ENCODE measurements at places on chromosomes 11 and 22.

- H3K4me1 ChIP-seq = peaks cover 41% of the 10 kb centered on the region
- no peak overlapping the region for H3K4me3 ChIP-seq
- H3K27ac ChIP-seq = peak overlapping the region; percentile 88
- DNase-seq = peak; percentile 68
- H3K36me3 ChIP-seq = peaks cover 2% of the 10 kb centered on the region
These were observed 18.5 kb upstream of the FEZ1 start for GRCh38 chr11:125514336-125515101.

- no peaks in the 10 kb centered on the region for H3K36me3 ChIP-seq
- peaks cover 9% of the 10 kb centered on the region for H3K4me1 ChIP-seq
- H3K27me3 ChIP-seq = peaks cover 2% of the 10 kb centered on the region
- H3K27ac ChIP-seq = no peak overlapping the region
- peak; percentile 41 for DNase-seq
These were observed 147.5 kb upstream of the CTSC start for GRCh38 chr11:88484873-88485621.

GRCh38 chr11:78251083-78251775, 62.5 kb downstream of the USP35 start:
- H3K4me1 ChIP-seq = peaks cover 10% of the 10 kb centered on the region
- peaks cover 47% of the 10 kb centered on the region for H3K36me3 ChIP-seq
- H3K27ac ChIP-seq = no peak overlapping the region
- DNase-seq = no peak

DNA sequence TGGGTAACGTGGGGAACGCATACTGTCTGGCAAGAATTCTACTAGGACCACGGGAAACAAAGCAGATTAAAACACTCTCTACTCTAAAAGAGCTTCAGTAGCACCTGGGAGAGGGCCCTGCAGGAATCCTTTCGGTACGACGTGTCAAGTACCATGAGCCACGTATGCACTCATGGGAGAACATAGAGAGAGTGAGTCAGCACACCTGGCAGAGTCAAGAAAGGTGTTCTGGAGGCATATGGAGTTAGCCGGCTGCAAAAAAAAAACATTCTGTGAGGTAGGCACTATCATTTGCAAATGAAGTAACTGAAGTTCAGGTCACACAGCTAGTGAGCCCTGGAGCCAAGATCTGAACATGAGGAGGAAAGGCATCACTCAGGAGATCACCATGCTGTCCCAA, 71.1 kb upstream of the BID start:
- H3K4me3 ChIP-seq = no peak overlapping the region
- no peak overlapping the region for H3K27ac ChIP-seq
- H3K36me3 ChIP-seq = no peaks in the 10 kb centered on the region
- no peaks in the 10 kb centered on the region for H3K27me3 ChIP-seq
- H3K4me1 ChIP-seq = peaks cover 10% of the 10 kb centered on the region

DNA sequence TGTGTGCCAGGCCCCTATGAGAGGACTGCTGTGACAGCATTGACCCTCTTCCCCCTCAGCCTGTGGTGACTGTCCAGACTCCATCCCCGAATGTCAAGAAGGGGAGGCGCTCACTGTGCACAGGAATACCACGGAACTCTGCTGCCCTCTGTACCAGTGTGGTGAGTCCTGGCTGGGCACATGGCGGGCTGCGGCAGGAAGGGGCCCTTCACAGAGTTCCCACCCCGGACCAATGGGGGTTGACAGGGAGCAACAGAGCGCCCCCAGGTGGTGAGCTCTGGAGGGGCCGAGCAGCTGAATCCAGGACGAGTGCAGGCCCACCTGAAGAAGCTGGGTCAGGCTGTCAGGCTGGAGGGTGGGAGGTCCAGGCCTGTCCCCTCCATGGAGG, 83.8 kb upstream of the MYOD1 start:
- no peaks in the 10 kb centered on the region for H3K27me3 ChIP-seq
- H3K36me3 ChIP-seq = no peaks in the 10 kb centered on the region
- H3K4me3 ChIP-seq = no peak overlapping the region
- no peak for DNase-seq

DNA sequence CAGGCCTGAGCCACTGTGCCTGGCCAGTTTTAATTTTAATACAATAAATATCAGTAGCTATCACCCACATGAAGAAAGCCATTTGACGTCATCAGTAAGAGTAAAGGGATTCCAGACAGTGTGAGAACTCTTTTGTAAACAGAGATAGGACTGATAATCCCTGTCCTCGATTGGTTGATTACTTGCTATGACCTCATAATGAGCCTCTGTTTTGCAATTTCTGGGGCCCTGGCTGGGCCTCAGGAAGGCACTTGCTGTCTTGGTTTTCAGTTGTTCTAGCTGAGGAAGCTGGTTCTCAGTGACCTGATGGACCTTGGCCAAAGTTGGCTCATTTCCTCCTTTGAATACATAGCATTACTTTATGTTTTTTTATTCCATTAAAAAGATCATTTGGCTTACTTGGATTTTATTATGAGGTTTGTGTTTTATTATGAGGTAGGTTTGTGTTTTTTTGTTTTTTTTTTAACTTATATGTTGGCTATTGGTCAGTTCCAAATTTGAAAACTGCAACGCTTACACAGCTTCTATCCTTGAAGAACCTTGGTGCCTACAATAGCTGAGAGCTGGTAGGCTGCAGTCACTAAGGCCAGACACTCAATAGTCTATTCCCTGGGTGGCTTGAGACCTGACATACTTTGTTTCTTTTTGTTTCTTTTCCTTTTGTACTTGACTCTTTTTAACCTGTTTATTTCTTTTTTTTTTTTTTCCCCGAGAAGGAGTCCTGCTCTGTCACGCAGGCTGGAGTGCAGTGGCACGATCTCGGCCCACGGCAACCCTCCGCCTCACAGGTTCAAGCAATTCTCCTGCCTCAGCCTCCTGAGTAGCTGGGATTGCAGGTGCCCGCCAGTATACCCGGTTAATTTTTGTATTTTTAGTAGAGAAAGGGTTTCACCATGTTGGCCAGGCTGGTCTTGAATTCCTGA, 20.0 kb downstream of the MARK2 start:
- no peaks in the 10 kb centered on the region for H3K27me3 ChIP-seq
- H3K4me3 ChIP-seq = no peak overlapping the region
- H3K4me1 ChIP-seq = peaks cover 44% of the 10 kb centered on the region
- H3K36me3 ChIP-seq = peaks cover 31% of the 10 kb centered on the region
- H3K27ac ChIP-seq = no peak overlapping the region

GRCh38 chr11:120135838-120136237, 2.1 kb downstream of the TRIM29 start:
- no peaks in the 10 kb centered on the region for H3K36me3 ChIP-seq
- H3K27ac ChIP-seq = no peak overlapping the region
- no peak for DNase-seq
- no peak overlapping the region for H3K4me3 ChIP-seq
- no peaks in the 10 kb centered on the region for H3K4me1 ChIP-seq

DNA sequence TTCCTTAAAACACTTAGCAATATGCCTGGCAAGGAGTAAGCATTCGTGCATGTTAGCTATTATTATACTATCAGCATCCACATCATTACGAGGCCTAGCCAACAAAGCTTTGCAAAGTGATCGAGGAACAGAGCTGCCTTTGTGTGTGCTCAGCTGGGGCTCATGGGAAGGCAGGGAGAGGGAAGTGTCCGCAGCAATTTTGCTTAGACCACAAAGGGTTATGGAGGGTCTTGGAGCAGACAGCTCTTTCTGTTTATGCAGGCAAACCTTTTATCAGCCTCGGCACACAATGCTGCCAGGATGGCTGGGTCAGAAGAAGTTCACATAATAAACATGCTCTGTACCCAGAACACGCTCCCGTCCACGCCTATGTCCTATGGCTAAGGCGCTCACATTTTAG, 10.9 kb upstream of the DKK3 start:
- H3K4me3 ChIP-seq = no peak overlapping the region
- no peak for DNase-seq
- H3K36me3 ChIP-seq = no peaks in the 10 kb centered on the region
- H3K27me3 ChIP-seq = peaks cover 46% of the 10 kb centered on the region

DNA sequence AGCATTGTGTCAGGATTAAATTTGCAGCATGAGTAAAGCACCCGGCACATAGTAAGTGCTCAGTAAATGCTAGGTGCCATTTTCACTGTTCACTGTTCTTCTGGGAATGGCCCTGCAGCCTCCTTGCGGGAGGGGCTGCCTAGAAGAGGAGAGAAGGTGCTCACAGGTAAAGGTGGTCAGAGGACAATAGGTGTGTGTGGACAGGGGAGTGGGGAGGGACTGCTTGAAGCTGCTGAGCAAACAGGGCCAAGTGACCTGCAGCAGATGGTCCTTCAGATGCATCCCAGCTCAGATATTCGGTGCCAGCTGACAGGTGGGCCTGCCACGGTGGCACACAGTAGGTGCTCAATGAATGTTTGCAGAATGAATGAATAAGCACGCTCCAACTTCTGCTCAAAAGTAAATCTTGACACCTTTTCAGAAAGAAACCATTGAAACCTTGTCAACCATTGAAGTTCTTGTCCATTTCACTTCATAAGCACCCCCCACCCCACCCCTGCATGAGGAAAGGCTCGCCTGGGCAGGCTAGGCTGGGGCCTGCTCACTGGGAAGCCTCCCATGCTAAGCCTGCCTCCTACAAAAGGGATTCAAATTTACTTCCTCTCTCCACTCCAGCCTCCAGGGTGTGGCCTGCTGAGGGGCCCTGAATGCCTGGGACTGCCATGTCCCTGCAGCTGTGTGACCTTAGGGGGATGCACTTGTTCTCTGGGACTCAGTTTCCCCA, 1.6 kb downstream of the KIAA0930 start:
- peaks cover 22% of the 10 kb centered on the region for H3K4me1 ChIP-seq
- peak overlapping the region; percentile 88 for H3K4me3 ChIP-seq
- no peak for DNase-seq
- H3K36me3 ChIP-seq = peaks cover 4% of the 10 kb centered on the region

DNA sequence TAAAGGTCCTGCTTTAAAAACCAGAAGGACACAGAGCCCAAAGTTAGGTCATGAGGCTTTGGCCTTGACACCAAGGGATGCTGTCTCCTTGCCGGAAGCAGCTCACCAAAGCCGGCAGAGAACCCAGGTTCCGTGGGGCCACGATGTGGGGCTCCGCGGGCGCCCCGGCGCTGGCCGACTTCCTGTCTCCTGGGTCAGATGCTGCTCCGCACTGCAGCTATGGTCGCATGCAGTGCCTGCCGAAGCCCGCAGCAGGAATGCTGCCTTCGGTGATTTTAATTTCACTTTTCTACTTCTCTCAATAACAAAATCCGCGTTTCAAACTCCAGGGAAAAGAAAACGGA, 454 bp upstream of the OTUB1 start:
- DNase-seq = peak; percentile 85
- H3K4me1 ChIP-seq = peaks cover 34% of the 10 kb centered on the region
- H3K36me3 ChIP-seq = peaks cover 23% of the 10 kb centered on the region
- peak overlapping the region; percentile 100 for H3K4me3 ChIP-seq
- no peaks in the 10 kb centered on the region for H3K27me3 ChIP-seq

GRCh38 chr11:94740083-94741021, 27.8 kb upstream of the AMOTL1 start:
- peaks cover 11% of the 10 kb centered on the region for H3K4me1 ChIP-seq
- H3K27ac ChIP-seq = no peak overlapping the region
- H3K27me3 ChIP-seq = peaks cover 32% of the 10 kb centered on the region
- H3K36me3 ChIP-seq = no peaks in the 10 kb centered on the region

DNA sequence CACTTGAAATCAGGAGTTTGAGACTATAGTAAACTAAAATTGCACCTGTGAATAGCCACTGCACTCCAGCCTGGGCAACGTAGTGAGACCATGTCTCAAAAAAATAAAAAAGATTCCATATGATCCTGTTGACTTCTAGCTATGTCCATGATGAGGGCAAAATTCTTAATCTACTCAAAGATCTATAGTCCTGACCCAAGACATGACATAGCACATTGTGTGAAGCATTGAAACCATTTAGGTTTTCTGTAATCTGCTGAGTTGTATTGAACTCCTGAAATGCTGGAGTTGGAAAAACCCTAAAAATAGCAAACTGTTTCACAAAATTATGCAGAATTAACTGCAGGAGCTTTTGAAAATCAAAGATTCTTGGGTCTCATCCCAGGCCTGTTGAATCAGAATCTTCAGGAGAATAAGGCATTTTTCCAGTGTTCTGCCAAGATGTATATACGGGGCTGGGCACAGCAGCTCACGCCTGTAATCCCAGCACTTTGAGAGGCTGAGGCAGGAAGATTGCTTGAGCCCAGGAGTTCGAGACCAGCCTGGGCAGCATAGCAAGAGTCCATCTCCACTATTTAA, 29.8 kb upstream of the LDHA start:
- no peak for DNase-seq
- peaks cover 13% of the 10 kb centered on the region for H3K4me1 ChIP-seq
- no peak overlapping the region for H3K4me3 ChIP-seq

DNA sequence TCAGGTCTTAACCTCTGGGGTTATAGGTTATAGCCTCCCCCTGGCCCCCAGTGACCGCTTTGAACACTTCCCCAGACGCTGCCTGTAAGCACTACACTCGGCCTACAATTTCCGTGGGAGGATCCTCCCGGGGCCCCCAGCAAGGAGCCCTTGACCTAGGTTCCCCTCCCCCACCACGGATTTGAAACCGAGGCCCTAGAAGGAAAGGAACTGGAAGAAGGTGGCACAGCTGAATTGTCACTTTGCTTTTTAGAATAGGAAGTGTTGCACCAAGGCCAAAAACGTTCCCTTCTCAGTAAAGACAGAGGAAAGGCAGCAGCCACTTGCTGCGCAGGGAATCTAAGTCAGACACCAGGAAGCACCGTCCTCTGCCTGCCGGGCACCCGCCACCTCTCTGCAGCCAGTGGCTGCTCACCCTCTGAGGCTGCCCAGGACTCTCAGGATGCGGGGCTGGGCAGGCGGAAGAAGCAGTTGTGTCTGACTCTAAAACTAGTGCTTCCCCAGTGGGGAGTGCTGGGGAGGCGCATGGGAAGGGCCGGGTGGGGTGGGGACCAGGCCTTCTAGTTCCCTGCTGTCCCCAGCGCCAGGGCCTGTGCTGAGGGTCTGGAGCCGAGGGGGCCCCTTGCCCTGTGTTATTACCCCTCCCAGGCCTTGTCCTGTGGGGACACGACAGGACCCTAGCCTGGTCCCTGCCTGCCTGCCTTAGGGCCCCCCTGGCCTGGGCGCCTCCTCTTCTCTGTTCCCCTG, 7.9 kb upstream of the FLRT1 start:
- H3K27me3 ChIP-seq = peaks cover 10% of the 10 kb centered on the region
- H3K36me3 ChIP-seq = no peaks in the 10 kb centered on the region
- H3K4me1 ChIP-seq = no peaks in the 10 kb centered on the region
- no peak overlapping the region for H3K4me3 ChIP-seq
- H3K27ac ChIP-seq = no peak overlapping the region

DNA sequence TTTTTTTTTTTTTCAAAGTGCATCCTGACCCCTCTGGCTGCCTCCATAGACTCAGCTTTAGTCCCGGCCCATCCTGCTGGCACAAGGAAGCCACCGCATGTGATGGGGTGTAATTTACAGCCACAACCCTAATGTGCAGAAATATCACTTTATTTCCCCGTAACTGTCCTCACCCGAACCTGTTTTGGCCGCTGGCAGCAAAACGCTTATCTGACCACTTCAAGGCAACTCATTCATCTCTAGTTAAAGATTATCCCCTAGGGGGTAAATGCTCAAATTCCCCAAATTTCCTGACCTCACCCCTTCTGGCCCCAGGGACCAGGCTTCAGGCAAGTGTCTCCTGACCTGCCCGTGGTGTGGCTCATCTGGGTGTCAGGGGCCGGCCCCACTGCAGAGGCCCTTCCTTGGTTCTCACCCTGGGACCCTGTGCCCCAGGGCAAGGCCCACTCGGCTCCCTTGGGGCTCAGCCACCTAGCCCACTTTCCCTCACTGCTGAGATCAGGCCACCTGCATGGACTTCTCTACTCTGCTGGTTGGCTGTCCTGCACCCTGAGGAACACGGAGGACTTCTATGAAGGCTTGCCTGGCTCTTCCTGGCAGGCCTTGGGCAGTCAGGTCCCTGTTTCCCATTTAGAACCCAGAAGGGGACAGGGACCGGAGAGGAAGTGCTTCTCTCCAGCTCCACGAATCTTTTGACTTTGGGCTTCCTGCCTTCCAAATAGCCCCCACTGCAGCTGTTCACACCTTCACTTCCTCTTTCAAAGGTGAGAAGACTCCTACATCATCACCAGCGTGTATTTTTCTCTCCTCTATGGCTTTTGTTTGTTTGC, 53.3 kb downstream of the WNT11 start:
- H3K36me3 ChIP-seq = no peaks in the 10 kb centered on the region
- no peak for DNase-seq
- peak overlapping the region; percentile 59 for H3K4me3 ChIP-seq
- peaks cover 26% of the 10 kb centered on the region for H3K4me1 ChIP-seq
